Activated CD8-positive, alpha-beta T cell treated with anti-CD3 and anti-CD28 coated beads, Interleukin-2, amount 10 ng/mL, durations not matched to agents 7 days and 5 days (primary cell): ENCODE measurements at places on chromosomes 12 and 14. TPM values are rescaled to one million over a fixed set of nuclear protein-coding genes. Genes with fewer than 3 reads are reported as not detected.

GRCh38 chr12:49554266-49554665, 13.7 kb downstream of the MCRS1 start:
- no peak for DNase-seq

DNA sequence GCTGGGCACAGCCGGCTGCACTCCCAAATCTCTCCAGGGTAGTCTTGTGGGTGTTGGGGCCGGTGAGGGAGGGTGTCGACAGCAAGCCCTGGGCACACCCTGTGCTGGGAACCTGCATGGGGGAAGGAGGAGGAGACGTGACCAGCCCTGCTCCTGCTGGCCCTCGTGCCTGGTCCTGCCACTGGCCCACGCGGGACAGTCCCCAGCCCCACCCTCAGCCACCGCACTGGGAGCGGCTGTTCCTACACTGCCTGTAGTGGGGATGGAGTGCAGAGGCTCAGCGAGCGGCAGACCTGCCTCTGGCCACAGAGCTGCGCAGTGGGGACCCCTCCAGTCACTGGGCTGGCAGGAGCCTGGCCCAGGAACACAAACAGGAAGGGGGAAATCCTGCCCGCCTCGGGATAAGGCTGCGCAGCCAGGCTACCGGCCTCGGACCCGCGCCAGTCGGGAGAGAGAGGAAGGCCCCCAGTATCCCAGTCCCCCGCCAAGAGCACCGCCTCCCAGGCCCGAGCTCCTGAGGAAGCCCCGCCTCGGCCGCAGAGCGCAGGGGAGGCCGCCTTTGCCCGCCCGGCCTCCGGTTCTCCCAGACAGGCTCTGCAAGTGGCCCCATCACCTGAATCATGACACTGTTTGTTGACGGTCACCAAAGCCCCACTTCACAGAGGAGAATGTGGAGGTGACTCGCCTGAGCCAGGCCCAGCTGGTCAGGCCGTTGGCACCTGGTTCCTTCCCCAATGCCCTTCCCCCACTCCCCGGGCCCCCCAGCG, 10.6 kb downstream of the AHNAK2 start:
- DNase-seq = no peak

- peak; percentile 64 for DNase-seq
Observed at GRCh38 chr12:117105902-117106301, 6.7 kb upstream of the TESC start.

GRCh38 chr12:29609431-29610215, 112.1 kb upstream of the OVCH1 start:
- no peak for DNase-seq

DNA sequence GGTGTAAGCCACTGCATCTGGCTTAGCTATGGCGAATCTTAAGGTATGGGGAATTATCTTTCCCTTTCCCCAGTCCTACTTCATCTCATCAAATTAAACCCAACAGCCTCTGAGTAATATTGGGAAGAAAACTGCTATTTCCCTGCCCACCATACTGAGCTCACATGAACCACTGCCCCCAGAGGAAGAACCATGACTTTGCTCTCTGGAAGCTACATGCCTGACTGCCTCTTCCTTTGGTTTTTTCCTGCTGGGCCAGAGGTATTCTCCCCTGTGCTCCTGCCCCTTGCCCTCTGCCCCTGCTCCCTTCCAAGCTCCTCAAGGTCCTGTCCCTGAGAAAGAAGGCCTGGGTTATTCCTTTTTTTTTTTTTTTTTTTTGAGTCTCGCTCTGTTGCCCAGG, 15.2 kb downstream of the RILPL2 start:
- no peak for DNase-seq

DNA sequence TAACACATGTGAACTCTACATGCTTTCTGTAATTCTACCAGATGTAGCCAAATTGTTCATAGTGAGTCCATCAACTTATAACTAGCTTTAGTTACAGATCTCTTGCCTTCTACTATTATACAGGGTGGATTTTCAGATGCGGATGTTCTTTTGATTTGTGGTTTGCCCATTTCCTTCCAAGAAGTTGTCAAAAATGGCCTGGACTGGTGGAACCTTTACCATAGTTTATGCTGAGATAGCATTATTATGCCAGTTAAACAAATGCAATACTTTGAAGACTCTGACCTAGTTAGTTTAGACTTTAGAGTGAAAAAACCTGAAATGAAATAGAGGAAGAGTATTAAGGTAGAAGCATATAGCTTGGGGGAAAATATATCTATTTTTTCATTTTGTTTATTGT, 27.4 kb upstream of the CFL2 start:
- DNase-seq = no peak

DNA sequence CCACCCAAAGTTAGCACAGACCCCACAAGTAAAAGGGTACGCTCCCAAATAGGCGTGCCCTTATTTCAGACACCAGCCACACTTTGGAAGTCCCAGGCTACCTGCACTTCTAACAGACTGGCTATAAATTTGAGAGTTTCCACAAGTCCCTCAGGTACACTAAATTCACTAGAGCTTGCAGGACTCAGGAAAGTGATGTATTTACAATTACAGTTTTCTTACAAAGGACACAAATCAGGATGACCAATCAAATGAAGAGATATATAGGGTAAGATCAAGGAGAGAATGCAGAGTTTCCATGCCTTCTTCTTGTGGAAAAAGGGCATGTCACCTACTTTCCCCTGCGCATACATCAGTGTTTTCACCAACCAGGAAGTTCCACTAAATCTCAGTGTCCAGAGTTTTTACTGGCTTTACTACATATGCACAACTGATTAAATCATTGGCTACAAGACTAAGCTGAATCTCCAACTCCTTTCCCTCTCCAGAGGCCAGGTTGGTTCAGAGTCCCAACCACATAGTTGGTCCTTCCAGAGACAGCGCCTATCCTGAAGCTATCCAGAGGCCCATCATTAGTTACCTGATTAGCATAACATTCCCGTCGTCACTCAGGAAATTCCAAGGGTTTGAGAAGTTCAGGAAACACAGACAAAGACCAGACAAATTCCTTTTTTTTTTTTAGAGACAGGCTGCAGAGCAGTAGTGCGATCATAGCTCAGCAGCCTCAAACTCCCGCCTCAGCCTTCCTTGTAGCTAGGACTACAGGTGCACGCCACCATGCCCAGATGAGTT, 84.2 kb downstream of the DENND5B start:
- no peak for DNase-seq

GRCh38 chr12:8823565-8824300, 1.3 kb downstream of the A2ML1 start:
- DNase-seq = peak; percentile 21

DNA sequence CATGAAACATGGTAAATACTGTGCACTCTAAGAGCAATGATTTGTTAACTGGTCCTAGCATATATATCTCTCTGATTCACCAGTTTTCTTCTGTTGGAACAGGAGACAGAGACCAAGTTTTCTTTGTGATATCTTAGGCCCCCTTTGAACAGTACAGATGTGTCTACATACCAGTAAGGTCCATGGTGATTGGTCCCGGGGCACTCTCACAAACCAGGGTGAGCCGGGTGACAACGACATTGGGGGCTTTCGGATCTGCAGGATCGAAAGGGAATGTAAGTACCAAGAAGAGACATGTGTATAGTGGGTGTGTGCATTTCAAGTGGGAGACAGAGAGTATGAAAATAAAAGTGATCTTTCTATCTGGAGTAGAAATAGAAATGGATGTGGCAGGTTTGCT, 11.3 kb upstream of the ERP27 start:
- no peak for DNase-seq

Gene VTI1B
- total RNA-seq = 70.6 TPM

Gene PRR4
- total RNA-seq = 1.3 TPM

Gene PRICKLE1
- total RNA-seq = 0.11 TPM

Gene PMEL
- total RNA-seq = 0.55 TPM
